Stimulated activated naive CD8-positive, alpha-beta T cell treated with anti-CD3 and anti-CD28 coated beads, Interleukin-15, Interleukin-2, amounts not matched to agents 100 U/mL and 50 U/mL, for 24 hours (primary cell): ENCODE measurements at places on chromosomes 2 and 18.

GRCh38 chr2:172978063-172978383 is 97.6 kb upstream of the MAP3K20 start:
- DNase-seq: peak; percentile 46

- no peak for DNase-seq
Observed at GRCh38 chr18:36745219-36745975, 83.4 kb downstream of the TPGS2 start.

- no peak for DNase-seq
Observed at GRCh38 chr2:143696651-143697050, 567.4 kb downstream of the ARHGAP15 start.

- DNase-seq: no peak
Observed at GRCh38 chr18:32707586-32707985, 65.2 kb downstream of the KLHL14 start.

DNA sequence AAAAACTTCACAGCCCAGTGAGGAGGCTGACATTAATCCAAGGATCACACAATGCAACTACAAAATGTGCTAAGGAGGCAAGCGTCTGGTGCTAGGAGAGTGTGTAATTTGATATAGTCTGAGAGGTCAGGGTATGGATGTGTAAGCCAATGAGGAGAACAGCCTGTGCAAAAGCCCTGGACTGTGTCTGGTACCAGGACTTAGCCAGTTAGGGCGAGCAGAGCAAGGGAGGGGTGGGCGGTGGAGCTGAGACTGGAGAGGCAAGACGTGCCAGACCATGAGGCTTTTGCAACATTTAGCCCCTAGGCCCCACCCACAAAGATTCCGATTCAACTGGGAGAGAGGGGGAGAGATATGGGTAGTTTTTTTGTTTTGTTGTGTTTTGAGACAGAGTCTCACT is 33.5 kb upstream of the SPRED2 start:
- DNase-seq: no peak

DNA sequence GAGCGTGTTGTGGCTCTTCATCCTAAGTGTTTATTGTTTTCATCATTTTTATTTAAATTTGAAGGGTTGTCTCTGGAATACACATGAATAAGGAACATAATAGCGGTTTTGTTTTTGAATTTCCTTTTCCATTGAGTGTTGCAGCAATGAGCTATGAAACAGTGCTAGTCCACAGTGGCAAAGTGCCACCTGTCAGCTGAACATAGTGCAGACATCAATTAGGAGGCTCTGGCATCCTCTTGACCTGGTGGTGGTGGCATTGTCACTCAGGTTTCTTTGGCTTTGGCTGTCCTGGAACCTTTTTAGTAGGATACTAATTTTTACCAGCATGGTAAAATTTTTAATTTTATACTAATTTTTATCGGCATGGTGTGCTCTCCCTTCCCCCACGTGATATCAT is 63.2 kb downstream of the UGGT1 start:
- no peak for DNase-seq
